ENCODE measurements at places on chromosomes 11 and 22.

- DNase-seq: peak; percentile 72
Measured at GRCh38 chr22:19756288-19757128, 4.1 kb upstream of the TBX1 start.

DNA sequence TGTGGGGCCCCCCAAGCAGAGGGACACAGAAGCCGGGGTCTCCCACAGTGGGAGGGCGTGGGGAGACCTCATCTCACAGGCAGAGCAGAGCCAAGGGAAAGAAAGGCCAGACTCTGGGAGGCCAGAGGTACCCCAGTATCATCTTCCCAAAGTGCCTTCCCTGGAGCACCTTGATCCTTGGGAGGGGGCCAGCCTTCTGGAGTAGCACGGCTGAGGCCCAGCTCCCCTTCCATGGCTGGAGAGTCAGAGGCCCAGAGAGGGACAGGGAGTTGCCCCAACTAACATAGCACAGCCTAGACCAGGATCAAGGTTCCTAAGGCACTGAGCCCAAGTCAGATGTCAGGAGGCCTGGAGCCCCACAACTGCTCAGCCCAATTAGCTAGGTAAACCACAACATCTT lies 50.6 kb downstream of the ELFN2 start:
- no peak for DNase-seq

GRCh38 chr11:132993991-132994502 lies 538.3 kb downstream of the OPCML start:
- DNase-seq: no peak

GRCh38 chr11:1519028-1520010 lies 32.7 kb upstream of the MOB2 start:
- no peak for DNase-seq

DNA sequence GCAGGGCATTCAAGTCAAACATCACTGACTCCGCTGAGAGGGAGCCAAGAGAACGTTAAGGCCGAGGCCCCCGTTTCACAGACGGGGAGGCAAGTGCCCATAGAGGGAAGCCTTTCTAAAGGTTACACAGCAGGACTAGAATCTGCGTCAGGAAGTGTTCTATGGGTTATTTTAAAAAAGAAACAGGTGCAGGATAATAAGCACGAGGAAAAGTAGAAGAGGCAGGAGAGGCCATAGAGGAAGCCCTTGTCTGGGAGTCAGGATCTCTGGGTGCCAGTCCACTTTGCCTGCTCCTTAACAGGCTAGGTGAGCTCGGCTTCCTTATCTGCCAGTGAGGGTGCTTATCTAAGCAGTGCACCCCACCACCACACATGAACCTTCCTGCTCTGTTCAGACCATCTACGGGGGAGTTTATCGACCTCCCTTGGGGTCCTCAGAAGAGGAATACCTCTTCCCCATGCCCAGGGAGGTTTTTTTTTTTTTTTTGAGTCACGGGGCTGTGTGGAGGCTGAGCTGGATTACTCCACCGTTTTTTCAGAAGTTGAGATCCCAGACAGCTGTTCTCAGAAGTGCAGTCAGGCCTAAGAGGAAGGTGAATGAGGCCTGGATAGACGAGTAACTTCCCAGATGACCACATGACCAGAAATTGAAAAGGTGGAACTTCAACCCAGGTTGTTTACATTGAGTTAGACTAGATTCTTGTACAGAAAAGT lies 1.2 kb upstream of the FCHSD2 start:
- peak; percentile 16 for DNase-seq

- DNase-seq: no peak
Measured at GRCh38 chr11:79430280-79430679, 10.6 kb downstream of the TENM4 start.

- no peak for DNase-seq
Measured at GRCh38 chr11:102395720-102396393, 48.8 kb downstream of the BIRC2 start.

DNA sequence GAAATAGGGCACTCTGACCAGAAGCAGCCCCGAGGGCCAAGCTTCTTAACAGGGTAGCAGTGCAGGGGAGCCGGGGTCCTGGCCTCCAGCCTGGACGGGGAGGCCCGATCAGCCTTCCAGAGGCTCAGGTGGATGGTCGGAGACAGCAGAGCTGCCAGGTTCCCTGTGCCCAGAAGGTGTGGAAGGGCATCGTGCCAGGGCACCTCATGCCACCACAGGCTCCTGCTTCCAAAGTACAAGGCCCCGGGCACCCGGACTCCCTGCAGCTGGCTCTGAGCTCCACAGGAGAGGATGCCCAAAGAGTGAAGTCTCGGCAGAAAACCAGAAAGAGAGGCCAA lies 14.3 kb downstream of the EHD1 start:
- DNase-seq: no peak

GRCh38 chr11:66568124-66568916 lies at the start of gene CTSF:
Gene CTSF, minus strand, starts transcription at chr11:66568606. Its CDS starts 120 bp downstream, at chr11:66568486.
- peak; percentile 79 for DNase-seq

GRCh38 chr11:22192642-22193347 lies at the start of gene ANO5:
Gene ANO5, plus strand, starts transcription at chr11:22193085. Its CDS starts 408 bp downstream, at chr11:22193493.
- no peak for DNase-seq

DNA sequence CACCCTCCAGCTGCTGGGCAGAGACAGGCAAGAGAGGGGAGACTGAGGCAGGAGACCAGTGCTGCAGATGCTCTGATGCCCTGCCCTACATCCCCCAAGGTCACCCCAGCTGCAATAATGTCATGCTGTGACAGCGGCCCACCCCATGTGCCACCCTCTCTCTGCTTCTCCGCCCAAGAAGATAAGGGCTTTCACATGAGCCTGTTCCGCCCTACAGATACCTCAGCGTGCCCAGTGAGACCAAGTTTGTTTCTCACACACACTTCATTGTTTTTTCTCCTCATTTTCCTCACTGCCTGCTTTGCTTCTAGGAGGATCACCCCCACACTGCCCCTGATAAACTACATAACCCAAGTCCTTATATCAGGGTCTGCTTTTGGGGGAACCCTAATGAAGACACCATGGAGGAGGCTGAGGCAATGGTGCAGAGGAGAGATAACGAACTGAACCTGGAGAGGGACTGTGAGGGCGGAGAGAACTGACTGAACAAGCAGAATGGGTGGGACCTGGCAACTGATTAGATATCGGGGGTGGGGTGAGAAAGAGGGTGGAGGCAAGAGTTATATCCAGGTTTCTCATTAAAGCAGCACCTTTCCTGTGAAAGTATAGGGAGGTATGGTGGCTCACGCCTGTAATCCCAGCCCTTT lies 37.5 kb upstream of the TSKU start:
- DNase-seq: no peak

DNA sequence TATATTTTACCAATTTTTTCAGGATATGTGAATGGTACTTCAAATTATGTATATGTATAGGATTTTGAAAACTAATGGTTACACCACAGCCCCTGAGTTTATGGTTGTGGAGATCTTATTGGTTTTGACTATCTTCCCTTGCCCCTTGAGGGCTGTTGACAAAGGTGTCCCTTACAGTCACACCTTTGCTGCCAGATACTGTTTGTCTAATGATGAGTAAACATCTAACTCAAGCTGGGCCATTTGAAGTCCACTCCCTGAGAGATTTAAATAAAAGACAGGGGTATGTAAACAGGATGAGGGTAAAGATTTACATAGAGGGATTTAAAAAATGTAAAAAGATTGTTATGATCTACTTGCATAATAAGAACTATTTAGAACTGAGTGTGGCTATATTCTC lies 38.9 kb upstream of the LUZP2 start:
- no peak for DNase-seq

GRCh38 chr11:914747-915501 lies 4.3 kb upstream of the CHID1 start:
- DNase-seq: no peak

- DNase-seq: no peak
Measured at GRCh38 chr11:112178428-112178827, 3.1 kb downstream of the BCO2 start.

GRCh38 chr11:67178878-67179277 lies 59.8 kb downstream of the KDM2A start:
- DNase-seq: no peak

GRCh38 chr11:12441231-12441861 lies 64.0 kb downstream of the PARVA start:
- DNase-seq: no peak

DNA sequence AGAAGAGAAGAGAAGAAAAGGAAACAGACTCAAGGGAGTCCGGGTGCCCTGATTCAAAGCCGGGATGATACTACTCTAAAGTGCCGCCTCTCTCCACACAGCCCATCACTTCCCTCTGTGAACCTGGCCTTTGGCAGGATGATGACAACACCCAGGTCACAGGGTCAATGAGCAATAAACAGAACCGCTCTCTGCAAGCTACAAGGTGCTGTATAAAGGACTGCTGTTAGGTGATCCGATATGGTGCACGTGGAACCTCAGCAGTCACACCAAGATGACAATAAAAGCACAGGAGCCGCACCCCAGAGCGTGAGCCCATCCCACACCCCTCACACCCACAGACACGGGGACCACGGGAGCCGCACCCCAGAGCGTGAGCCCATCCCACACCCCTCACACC lies 10.7 kb downstream of the TTLL1 start:
- no peak for DNase-seq

- DNase-seq: no peak
Measured at GRCh38 chr11:122695076-122695615, 39.6 kb downstream of the UBASH3B start.

GRCh38 chr11:115792903-115793302 lies 288.7 kb upstream of the CADM1 start:
- DNase-seq: no peak
